ENCODE measurements at places on chromosomes 1 and 21.
A peak's percentile ranks its signal among the peaks of the same experiment; 100 is the strongest.

DNA sequence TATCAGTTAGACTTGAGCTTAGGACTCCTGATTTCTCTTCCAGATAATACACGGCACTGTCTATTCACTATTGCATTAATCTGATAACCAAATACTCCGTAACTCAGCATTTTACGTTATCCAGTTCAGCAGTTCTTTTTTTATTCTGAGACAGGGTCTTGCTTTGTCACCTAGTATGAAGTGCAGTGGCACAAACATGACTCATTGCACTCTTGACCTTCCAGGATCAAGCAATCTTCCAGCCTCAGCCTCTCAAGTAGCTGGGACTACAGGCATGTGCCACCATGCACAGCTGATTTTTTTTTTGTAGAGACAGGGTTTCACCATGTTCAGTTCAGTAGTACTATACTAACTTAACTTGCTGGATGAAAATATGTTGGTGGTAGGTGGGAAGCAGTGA is 156.4 kb downstream of the PATJ start:
- DNase-seq = no peak

GRCh38 chr1:200437556-200438203 is 27.8 kb upstream of the ZNF281 start:
- peak; percentile 18 for DNase-seq

- DNase-seq = no peak
Measured at GRCh38 chr1:55428944-55429931, 214.1 kb upstream of the USP24 start.

- no peak for DNase-seq
Measured at GRCh38 chr1:241083285-241083684, 273.7 kb downstream of the RGS7 start.

DNA sequence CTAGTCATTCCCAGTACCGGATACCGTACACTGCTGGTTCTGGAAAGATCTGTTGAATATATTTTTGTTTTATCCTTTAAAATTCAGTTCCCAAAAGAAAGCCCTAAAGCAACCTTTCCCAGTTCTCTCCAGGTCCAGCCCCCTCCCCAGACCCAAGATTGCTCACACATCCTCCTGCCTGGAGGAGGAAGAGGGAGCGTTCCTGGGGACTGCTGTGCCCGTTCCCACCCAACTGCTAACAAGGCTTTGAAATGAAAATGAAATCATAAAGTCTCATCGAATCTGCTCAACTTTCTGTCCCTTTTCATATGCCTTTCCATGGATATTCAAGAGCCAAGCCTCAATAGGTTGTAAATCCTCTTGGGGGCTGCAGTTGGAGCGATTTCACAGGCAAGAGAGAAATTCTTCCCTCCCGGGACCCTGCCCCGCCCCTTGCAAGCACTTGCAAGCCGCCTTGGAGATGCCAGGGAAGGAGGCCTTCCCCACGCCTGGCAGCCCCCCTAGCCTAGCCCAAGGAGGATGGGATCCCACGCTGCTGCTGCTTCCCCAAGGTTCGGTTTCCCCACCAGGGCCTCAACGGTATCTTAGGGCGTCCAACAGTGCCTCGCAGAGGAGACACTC is 113.2 kb upstream of the CACHD1 start:
- DNase-seq = no peak

GRCh38 chr1:205091043-205091740 is 6.9 kb upstream of the TMEM81 start:
- no peak for DNase-seq

DNA sequence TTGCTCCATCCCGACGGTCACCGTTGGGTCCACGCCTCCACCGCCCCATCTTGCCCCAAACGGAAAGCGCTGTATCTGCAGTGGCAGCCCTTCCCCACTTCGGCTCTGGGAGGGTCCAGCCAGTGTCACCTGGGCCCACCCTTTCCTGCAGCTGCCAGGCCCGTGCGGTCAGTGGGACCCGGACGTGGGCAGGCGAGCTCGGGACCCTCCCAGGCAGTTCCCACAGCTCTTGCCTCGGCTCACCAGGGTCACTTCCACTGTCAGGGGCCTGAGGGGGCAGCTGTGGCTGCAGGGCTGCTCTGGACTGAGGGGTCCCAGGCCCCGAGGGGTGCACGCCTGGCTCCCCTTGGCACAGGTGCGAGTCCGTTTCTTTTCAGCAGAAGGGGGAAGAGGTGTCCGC is 80.7 kb downstream of the SKI start:
- no peak for DNase-seq

DNA sequence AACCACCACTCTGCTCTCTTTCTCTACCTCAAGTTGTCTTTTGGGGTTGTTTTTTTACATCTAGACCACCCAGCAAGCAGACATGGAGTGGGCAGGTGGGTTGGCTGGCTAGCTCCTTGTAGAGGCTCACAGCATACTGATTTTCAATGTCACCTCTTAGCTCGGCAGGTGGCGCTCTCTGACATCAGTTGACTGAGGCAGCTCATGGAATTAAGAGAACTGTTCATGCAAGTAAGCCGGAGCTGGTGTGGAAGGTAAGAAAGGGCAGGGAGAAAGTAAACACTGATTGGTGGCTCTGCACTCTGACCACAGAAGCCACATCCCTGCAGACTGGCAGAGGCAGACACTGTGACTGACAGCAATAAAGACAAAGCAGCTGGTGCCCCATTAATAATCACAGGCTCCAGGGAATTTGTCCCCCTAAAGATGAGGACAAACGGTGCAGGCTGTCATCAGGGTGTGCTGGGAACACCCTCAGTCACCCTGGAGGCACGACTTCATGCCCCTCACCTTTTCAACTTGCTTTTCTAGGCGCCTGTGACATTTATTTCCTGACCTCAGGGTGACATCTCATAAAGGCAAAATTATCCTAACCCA is 226.8 kb downstream of the LMX1A start:
- peak; percentile 48 for DNase-seq

DNA sequence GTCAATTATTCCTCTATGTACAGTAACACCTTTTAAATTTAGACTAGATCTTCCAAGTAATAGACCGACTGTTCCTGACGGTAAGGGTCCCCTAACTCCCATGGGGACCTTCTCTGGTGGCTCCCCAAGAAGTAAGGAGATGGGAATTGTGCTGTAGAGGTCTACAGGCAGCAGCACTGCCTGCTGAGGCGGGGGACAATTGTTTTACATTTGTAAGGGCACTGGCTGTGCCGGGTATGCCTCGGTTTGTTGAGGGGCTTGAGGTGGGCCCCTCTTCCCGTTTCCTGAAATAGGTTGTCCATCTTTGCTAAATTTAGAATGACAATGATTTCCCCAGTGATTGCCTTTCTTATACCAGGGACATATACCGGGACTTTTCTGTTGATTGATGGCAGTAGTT is 13.1 kb upstream of the L1TD1 start:
- DNase-seq = no peak

GRCh38 chr1:161481624-161482392 is 23.4 kb upstream of the FCGR2A start:
- DNase-seq = no peak

GRCh38 chr1:244197851-244198375 is 146.8 kb downstream of the ZBTB18 start:
- no peak for DNase-seq

- DNase-seq = no peak
Measured at GRCh38 chr1:92923664-92924063, 37.6 kb downstream of the DIPK1A start.

DNA sequence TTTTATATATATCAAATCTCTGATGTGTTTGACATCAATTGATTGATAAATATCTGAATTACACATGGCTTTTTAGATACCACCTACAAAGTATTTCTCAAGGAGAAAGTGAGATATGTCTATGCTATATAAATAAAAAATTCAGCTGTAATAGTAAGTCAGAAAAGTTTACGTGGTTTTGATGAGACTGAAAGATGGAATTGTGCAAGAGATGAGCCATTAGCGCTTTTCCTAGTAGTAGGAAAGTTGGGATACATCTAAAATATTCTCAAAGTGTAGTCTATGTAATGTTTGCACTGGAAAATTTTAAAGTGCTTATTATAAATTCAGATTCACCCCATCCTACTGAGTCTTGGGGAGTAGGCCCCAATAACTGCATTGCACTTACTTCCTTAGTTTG is 49.1 kb downstream of the SGIP1 start:
- DNase-seq = no peak

GRCh38 chr1:150168960-150169601 is 19.4 kb downstream of the PLEKHO1 start:
- peak; percentile 51 for DNase-seq

- no peak for DNase-seq
Measured at GRCh38 chr1:236773919-236774318, 21.2 kb upstream of the MTR start.

GRCh38 chr1:226708342-226708780 is 30.7 kb downstream of the ITPKB start:
- no peak for DNase-seq

- no peak for DNase-seq
Measured at GRCh38 chr1:204426035-204426436, 14.4 kb upstream of the PPP1R15B start.

- no peak for DNase-seq
Measured at GRCh38 chr1:55062801-55063576, 23.6 kb downstream of the PCSK9 start.

- DNase-seq = no peak
Measured at GRCh38 chr1:195939844-195940243, 668.4 kb downstream of the KCNT2 start.

DNA sequence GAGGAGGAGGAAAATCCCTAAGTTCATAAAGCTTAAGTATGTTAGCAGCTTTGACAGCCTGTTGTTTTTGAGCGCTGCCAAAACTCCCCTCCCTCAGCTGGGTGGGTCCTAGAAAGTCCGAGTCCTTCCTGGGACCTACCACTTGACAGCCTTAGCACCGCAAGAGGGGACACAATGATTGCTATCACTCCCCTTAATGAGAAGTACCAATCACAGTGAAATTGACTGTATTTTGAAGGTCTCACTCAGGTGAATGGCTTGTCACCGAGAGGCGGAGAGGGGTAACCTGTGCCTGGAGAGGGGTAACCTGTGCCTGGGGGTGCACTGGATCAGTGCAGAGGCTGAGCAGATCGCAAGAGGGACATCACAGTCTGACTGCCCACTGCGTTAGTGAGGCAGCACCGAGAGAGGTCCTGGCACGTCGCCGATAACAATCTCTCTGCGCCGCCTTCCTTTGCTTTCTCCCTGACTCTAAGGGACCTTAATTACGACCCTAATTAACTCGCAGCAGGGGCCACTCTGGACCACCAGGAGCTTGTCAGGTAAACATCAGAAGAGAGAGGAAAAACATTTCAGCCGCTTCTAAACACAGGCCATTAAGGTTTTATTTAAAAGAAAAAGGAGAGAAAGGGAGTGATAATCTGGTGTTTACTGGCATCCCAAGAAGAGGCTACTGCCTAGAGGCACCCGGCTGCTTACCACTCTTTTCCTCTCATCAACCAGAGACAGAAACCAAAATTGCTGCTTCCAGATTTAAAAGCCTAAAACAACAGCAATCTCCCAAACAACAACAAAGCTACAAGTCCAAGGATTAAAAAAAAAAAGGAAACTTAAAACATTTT is 25.7 kb upstream of the KCNK1 start:
- no peak for DNase-seq

- no peak for DNase-seq
Measured at GRCh38 chr1:232725305-232726047, 79.7 kb upstream of the MAP10 start.

GRCh38 chr1:155012026-155012546 is 9.5 kb downstream of the ZBTB7B start:
- DNase-seq = peak; percentile 71

DNA sequence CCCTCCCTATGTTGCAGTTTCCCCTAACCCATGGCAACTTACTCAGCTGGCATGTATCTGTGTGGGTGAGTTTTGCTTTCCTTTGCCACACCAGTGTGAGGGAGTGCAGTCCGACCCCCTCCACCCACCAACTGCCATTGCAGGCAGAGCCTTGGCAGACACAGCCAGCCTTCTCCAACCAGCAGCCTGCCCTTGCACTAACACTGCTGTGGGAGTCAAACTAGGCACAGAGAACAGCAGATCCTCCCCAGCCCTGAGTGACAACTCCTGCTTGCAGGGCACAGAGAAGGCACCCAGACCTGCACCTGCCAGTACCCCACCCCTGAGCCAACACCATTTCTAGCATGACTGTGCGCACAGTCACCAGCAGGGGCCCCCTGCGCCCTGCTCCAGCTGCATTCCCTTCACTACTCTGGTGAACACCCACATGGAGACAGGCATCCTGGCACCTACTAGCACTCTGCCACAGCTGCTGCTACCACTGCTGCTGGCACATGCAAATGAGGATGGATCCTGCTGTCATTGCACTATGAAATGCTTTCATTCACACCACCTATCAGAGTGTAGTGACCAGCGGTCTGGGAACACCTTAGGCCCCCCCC is 98.4 kb downstream of the MAGI3 start:
- DNase-seq = no peak

DNA sequence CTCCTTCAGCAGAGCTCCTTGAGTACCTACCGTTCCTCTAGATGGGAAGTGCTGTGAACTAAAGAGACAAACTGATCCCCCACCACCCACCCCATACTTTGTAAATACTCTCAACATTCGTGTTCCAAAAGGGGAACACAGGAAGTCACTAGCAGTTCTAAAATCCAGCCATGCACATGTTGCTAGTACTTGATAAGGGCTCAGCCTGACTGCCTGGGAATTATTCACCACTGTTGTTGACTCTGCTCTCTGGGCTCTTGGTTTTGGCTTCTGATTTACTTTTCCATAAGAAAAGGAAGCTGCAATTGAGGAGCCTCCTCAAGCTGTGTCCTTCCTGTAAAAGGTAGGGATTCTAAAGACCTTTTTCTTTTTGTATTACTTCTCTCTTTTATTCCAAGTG is 67.5 kb downstream of the IVNS1ABP start:
- DNase-seq = no peak

DNA sequence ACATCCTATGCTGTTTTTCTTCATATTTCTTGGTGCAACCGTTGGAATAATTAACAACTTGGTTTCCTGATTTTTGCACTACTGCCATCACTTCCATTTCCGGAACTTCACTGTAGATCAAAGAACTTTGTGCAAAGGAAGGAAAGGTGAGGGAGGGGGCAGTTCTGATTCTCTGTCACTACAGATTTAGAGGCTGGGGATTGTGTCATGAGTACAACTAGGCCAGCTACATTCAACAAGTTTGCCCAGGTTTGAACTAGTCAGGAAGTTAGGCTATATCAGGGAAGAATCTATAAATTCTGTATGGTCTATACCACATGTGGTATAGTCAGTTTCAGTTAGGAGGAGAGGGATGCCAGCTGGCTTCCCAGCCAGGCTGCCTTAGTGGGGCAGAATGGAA is 84.2 kb downstream of the RGL1 start:
- no peak for DNase-seq

DNA sequence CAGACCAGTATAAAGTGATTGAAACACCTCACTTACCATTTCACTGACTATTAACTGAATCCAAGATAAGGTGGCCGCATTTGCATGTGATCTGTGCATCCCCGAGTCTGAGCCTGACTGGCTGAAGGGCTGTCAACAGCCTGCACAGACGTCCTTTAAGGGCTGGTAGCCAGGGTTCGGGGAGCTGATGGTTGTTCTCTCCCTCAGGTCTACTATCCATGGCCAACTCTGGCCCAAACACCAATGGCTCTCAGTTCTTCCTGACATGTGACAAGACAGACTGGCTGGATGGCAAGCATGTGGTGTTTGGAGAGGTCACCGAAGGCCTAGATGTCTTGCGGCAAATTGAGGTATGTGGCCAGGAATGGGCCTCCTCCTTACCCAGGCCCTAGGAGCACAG is 14.0 kb downstream of the PPIE start:
- DNase-seq = no peak
